Breast epithelium (tissue), 4 donors: ENCODE measurements at places on chromosomes 2 and 18. TPM values are rescaled to one million over a fixed set of nuclear protein-coding genes. Genes with fewer than 3 reads are reported as not detected.

Gene C2orf72
- 0.16 TPM for total RNA-seq

Gene COL4A3
- 3.3 TPM for total RNA-seq

Gene AGXT
- not detected for total RNA-seq

Gene ROCK1
- total RNA-seq: 86.6 TPM

Gene RUFY4
- not detected for total RNA-seq

Gene KCNG2
- 0.32 TPM for total RNA-seq

Gene PTCD3
- 126 TPM for total RNA-seq

Gene ARHGAP25
- 9.5 TPM for total RNA-seq
